ENCODE measurements at places on chromosomes 12 and 14.

- no peak for DNase-seq
Observed at GRCh38 chr12:5154091-5154490, 110.4 kb downstream of the KCNA5 start.

DNA sequence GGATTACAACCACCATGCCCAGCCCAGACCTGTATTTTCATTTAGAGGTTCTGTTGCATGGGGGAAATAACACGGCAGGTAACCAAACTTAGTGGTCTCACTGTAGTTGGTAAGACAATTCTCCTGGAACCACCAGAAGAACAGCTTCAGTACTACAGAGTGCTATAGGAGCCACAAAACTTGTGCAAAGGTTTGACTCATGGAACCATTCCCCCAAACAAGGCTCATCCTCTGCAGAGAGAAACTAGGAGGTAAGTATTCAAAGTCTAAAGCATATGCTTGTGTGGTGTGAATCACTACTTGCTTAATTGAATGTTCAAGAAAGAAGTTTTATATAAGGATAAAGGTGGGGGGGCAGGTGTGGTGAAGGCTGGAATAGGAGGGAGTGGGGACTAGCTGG is 58.7 kb downstream of the GNS start:
- DNase-seq, result no peak

DNA sequence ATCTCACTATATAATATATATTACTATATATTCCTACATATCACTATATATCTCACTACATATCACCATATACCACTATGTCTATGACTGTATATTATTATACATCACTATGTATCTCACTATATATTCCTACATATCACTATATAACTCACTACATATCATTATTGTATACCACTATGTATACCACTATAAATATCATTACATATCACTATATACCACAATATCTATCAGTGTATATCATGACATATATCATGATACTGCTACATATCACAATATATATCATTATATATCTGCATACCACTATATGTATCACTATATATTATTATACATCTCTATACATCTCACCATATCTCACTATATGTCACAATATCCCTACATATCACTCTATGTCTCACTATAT is 121.5 kb downstream of the ASCL4 start:
- DNase-seq, result no peak

DNA sequence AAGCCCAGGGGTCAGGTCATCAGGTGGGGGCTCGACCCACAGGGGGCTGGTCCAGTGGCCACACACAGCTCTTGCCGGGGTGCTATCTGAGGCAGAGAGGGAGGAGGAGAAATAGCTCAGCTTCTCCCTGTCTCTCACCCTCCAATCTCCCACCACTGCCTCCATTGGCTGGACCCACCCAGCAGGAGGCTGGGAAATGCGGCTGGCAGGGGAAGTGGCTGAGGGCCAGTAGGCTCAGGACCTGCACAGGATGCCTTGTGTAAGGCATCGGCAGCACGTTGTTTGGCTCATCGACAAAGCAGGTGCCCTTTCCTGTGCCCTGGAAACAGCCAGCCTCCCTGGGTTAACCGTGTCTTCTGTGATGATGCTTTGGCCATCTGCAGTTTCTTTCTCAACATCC is 58.8 kb upstream of the SLC24A4 start:
- no peak for DNase-seq

DNA sequence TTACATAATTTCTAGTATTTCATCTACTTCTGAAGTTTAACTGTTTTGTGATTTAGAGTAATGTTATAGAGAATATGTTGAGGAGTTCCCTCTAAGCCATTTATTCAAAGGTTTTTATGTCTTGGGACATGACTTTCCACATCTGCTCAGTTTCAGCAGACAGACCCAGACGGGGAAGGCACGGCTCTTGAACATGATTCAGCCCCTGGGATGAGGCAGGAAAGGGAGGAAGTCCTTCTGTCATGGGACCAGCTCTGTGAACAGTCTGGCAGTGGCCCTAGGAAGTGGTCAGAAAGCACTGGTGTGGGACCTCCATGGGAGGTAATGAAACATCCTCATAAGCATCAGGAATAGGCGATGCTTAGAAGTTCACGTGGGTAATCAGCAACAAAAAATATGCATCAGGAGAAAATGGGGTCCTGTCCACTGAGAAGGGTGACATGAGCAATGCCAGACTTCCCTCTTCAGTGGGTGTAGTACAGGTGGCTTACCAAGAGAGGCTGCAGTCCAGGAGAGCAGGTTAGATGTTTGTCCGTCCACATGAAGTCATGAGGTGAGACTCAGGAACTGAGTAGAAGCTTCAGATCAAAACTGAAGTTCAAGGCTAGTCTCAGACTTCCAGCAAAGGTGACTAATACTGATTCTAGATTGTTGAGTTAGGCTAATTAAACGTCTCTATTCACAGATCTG is 248.5 kb downstream of the IPO8 start:
- no peak for DNase-seq

GRCh38 chr14:99685151-99685591 is 1.1 kb downstream of the CYP46A1 start:
- DNase-seq, result no peak

DNA sequence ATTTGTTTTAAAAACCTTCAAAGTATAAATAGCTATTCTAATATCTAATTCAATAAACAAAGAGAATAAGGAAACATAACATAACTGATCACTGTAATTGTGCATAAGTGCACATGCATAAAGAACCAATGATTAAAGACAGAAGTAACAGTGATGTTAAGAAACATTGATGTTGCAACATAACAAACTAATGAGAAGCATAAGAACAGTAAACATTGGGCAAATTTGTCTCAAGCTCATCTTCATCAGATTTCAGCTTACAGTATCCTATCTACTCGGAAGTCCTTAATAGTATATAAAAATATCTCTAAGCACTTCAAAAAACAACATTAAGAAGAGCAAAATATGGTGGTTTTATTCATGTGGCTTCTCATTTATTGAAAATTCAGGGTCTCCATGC is 97.6 kb downstream of the GARIN6 start:
- no peak for DNase-seq

DNA sequence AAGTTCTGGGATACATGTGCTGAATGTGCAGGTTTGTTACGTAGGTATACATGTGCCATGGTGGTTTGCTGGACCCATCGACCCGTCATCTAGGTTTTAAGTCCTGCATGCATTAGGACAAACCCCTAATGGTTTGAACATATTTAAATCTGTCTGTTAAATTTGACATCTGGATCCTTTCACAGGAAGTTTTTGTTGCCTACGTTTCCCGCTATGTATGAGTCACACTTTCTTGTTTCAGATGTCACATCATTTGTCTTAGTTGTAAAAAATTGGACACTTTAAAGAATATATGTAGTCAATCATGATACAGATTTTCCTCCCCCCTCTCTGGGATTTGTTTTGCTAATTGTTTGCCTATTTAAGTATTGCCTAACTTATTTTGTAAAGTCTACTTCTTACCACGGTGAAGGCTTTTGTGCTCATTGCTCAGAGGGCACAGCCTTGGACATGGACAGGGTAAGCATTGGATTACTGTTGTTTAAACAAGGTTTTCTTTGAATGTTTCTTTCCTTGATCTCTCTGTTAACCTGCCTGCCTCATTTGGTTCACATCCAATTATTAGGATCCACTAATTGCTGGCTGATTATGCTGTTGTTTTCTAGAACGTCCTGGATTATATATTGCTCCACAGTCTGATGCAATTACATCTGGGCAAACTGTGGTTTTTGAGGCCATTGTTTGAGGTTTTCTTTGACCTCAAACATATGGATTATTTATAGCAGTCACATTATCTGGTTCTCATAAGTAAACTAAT is 1441.4 kb downstream of the AACS start:
- DNase-seq, result no peak

DNA sequence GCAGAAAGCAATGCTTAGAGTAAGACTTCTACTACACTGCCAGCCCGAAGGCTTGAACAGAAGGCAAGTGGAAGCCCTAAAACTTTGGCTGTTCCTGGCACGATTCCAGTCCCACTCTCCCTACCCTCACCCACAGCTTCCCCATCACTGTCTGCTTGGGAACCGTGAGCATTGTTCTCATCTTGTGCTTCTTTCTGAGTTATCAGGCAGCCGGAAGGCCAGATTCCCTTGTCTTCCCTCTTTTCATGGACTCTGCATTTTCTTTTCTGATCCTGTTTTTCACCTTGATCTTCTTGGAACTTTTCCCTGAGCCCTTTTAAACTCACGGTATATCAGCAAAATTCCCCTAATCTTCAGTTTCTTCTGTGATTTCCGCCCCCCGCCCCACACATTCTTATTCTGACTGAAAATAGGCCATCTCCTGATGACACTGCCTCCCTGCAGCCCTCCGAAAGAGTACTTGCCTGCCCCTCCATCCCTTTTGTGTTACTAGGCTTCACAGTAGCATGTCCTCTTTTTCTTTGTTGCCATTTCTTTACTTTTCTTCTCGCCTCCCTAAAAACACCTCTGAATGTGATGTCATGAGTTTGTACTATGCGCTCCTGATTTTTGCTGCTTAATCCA is 29.9 kb downstream of the RCOR1 start:
- DNase-seq, result no peak

DNA sequence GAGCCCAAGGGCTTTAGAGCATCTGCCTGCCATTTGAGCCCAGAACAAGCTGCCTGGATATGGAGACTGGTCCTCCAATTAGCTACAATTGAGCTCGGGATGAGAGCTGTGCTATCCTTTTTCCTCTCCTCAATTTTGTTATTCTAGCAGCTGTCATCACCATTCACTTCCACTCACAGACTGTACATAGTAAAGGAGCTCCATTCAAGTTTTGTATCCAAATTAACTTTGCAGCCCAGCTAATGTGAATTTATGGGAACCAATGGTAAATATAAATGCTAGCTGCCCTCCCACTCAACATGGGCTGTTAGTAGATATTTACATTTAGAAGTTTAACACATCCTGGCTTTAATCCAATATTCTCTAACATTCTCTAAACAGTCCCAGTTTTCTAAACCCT is 44.6 kb downstream of the BMP4 start:
- DNase-seq, result no peak

DNA sequence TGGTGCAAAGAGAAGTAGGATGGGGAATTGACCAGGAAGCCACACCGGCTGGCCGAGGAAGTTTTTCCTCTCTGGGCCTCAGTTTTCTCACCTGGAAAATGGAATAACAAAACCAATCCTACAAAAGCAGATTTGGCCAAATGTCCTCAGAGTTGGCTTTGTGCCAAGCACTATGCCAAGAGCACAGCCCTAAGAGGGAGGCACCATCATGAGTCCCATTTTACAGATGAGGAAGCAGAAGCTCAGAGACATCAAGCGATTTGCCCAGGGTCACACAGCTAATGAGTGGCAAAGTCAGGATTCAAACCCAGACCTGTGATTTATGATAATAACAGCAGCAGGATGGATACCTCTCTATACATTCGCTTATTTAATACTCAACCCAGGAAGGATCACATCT is 27.3 kb downstream of the RASAL1 start:
- DNase-seq, result no peak

DNA sequence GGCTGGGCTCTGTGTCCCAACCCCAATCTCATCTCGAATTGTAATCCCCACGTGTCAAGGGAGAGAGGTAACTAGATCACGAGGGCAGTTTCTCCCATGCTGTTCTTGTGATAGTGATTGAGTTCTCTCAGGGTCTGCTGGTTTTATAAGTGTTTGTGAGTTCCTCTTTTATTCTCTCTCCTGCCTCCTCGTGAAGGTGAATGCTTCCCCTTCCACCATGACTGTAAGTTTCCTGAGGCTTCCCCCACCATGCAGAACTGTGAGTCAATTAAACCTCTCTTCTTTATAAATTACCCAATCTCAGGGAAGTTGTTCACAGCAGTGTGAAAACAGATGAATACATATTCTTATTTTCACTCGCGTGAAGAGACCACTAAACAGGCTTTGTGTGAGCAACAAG is 148.2 kb downstream of the TMEM30B start:
- no peak for DNase-seq

- DNase-seq, result peak; percentile 9
Observed at GRCh38 chr12:98998697-98999299, 353.7 kb downstream of the APAF1 start.

GRCh38 chr12:131639270-131639940 is 71.5 kb upstream of the SFSWAP start:
- DNase-seq, result no peak

DNA sequence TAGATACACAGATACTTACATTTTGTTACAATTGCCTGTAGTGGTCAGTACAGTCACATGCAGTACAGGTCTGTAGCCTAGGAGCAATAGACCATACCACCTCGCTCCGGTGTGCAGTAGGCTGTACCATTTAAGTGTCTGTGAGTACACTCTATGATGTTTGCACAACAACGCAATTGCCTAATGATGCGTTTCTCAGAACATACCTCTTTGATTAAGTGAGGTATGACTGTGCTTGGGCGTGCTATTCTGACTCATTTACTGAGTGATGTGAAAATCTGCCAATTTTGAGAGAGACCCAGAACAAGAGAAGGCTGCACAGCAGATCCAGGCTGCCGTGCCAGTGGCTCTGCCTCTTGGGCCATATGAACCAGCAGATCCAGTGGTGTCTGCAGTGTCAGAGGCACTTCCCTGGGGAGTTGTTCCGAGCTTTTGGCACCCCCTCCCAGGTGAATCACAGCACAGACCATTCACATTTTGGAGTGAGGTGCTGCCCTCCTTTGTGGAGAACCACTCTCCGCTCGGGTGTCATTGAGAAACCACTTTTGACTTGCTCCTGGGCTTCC is 20.4 kb downstream of the DLK1 start:
- DNase-seq, result no peak

GRCh38 chr14:59419303-59419702 is 45.9 kb downstream of the GPR135 start:
- DNase-seq, result no peak

DNA sequence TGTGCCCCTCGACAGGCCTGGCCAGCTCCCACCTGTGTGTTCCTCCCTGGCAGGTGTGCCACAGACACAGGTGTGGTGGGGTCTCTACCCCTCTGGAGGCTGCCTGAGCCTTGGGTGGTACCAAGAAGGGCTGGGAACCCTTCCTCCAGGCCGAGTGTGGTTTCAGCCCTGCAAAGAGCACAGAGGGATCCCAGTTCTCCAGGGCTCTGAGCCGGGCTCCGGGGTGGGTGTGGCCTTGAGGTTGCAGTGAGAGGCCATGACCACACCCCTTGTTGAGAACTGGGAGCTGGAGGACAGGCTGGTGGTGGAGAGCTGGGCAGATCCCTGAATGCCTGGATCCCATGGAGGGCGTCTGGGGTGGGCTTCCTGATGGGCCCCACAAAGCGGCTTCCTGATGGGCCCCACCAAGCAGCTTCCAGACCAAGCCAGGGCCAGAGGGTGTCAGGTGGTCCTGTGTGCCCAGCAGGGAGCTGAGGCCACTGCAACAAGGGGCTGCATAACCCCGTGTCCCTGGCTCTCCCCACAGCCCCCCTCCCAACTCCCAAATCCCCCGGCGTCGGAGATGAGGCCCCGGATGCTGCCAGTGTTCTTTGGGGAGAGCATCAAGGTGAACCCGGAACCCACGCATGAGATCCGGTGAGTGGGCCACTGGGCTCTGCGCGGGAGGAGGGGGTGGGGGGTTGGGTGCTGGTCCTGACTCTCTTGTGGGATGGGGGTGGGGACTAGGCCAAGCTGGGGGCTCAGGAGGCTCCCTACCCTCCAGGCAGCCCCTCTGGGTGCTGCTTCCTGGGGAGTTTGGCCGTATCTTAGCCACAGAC is 16.6 kb downstream of the RFLNA start:
- DNase-seq, result no peak

Measured in GM19239 (cell line).